NCI-H1694 treated with DMSO at 0.1 percent for 48 hours (cell line): ENCODE measurements at places on chromosomes 5 and 9.

DNA sequence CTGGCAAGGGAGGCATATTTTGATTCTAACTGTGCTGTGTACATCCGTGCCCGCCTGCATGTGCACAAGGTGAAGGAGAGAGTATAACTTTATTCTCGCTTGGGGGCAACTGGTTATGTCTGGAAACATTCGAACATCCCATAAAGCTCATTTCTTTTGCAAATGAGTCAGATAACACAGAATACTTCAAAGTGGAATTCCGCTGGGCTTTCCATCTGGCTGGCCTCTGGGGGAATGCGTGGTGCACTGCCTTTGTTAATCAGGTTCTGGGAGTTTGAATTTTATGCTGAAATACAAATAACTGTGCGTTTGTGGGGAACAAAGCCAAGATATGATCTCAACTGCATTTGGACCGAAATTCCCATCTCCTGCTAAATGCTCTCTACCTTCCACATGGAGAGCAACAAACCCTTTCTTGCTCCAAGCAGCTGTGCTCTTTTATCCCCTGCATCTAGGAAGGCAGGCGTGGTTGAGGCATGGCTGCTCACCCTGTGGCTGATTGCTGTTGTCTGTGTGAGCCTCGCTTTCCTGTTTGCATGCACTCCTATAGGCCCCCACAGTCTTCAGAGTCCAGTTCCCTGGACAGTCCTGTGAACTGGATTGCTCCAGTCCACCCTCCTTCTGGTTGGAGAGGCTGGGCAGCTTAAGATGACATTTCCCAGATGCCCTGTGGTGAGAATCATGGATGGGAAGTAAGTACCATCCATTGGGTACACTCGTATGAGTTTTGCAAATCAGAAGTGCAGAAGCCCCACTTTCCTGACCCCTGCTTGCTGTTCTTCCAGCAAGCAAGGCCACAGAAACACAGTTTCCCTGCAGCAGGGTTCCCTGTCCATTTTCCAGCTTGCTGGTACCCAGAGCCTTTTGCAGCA lies 82.9 kb upstream of the ALDH1B1 start:
- DNase-seq: peak; percentile 76

- no peak for DNase-seq
These were observed 13.7 kb downstream of the SMC2 start for GRCh38 chr9:104107799-104108198.

DNA sequence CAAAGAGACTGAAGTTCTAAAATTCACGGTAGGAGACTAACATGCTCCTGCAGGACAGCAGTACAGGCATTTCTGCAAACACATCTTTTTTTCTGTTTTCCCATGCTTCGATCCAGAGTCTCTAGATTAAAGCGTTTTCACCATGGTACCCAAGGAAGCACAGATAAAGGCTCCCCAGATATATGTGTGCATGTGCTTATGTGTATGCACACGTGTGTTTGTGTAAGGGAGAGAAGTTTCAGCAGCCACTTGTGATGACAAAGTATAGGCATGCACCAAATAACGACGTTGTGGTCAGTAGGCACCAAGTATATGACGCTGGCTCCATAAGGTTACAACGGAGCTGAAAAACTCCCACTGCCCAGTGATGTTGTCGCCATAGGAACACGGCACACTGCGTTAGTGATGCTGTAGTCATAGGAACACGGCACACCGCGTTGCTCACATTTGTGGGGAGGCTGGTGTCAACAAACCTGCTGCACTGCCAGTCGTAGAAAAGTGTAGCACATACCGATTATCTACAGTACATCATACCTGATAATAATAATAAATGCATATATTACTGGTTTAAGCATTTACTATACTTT lies 21.7 kb downstream of the MED10 start:
- no peak for DNase-seq

GRCh38 chr9:127058011-127058644 lies 64.3 kb downstream of the ANGPTL2 start:
- no peak for DNase-seq

DNA sequence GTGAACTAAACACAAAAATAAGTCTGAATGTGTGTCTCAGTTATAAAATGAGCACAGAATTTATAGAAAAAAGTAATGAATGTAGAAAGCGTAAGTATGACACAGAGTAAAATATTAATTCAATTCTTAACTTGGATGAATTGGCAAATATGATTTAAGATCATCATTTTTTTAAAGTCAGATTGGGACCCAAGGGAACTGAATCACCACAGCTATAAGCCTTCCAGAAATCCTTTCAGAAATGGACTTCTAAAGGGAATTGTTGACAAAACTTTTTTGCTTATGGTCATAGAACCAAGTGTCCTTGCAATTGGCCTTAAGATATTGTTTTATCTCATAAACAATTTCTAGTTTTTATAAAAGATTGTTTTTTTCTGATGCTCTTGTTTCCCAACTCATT lies 495.1 kb upstream of the DAB2 start:
- DNase-seq: no peak

DNA sequence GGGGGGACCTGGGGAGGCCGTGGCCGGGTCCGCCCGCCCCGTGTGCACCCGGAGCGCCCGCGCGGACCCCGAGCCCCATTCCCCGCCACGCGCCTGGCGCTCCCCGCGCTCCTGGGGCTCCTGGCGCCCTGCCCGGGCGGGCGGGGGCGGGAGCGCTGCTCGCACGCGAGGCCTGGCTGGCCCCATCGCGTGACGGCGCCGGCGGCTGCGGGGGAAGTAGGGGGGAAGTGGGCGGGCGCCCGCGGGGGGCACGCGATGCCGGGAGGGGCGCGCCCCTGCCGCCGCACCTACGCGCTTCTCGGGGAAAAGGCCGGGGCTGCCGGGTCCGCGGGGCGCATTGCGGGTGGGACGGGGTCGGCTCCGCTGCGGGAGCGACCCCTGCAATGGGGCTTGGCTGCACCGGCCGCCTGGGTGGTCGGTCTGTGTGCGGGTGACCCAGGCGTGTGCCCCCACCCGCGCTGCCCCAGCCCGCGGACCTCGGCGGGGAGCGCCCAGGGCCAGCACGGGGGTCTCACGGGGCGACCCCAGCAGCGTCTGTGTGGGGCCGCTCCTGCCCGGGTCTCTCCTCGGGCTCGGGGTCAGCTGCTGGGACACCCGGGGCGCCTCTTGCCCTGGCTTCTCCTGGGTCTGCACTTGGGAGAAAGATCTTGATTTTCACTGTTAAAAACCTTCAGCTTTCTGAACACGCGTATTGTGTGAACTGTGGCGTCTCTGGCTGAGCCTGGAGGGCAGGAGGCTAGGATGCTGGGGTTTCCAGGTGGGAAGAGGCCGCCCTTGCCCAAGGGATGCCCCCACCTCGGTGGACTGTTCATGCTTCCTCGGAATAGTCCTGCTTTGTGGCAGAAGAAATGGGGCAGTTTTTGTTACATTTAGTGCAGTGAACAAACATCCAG lies 52.4 kb downstream of the AHRR start:
- no peak for DNase-seq

DNA sequence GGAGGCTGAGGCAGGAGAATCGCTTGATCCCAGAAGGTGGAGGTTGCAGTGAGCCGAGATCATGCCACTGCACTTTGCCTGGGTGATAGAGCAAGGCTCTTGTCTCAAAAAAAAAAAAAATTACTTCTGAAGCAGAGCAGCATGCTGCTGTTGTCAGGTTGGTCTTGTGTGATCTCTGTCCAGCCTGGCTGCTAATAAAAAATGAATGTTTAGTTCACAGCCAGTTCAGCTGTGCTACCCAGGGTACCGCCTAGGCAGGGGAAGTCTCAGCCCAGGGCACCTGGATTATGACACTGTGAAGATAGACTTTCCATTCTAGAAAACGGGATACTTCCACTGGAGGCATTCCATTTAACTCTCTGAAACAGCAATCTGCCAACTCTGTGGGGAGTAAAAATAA lies 23.5 kb upstream of the ABCA1 start:
- DNase-seq: no peak

DNA sequence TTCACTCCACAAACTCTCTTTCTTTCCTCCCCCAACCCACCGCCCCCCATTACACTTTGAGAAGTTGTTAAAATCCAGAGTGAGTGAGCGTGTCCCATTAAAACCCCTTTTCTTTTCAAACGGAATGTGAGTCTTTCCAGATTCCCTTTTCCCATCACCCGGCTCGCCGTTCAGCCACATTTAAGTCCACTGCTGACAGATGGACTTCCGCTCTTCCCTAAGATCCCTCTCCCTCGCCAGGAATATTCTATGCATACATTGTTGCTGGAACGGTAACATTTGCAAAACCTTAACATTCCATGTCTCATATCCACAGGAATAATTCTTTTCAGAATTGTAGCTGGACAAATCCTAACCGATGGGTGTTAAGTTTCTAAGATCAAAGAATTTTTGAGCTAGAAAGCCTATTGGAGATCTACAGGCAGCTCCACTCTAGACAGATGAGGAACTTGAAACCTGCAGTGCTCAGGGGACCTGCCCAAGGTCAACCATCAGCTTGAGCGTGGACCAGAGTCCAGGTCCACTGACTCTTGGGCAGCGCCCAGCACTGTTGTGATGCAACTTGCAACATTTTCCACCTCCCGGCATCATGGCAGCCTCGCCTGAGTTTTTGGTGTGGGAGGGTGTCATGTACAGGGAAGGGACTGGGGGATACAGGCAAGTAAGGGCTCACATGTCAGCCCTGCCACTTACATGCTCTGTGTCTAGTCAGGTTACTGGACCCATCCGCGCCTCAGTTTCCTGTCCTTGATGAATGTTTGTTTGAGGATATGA lies 500.1 kb downstream of the CCDC171 start:
- DNase-seq: no peak

- no peak for DNase-seq
These were observed 10.0 kb upstream of the CACFD1 start for GRCh38 chr9:133449760-133450159.

DNA sequence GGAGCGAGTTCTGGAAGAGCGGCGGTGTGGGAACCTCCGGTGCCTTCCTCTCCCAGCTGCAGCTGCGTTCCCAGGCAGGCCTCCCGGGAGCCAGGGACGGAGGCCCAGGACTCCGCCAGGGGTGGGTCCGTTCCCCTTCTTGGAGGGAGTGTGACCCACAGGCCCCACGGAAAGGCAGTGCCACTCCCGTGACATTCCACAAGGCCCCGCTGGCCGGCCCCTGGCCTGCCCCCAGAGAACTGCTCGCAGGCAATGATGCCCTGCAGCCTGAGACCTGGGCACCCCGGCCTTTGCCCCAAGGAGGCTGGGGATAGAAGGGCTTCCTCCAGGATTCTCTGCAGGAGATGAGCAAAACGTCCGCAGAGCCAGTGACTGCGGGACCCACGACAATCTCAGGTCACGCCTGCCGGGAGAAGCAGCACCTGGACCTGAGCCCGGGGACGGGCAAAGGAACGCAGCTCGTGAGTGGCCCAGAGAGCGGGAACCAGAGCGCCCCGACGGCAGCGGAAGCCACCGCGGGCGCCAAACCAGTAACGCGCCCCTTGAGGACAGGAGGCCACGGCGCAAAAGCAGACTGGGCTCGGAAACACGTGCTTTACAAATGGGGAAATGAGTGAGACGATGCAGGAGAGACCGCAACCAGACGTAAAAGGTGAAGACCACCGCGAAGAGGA lies 9.3 kb downstream of the OBP2B start:
- no peak for DNase-seq

GRCh38 chr5:10124287-10124686 lies 125.4 kb downstream of the ATPSCKMT start:
- DNase-seq: no peak

GRCh38 chr9:113219969-113220368 lies 1.1 kb downstream of the FKBP15 start:
- DNase-seq: no peak

DNA sequence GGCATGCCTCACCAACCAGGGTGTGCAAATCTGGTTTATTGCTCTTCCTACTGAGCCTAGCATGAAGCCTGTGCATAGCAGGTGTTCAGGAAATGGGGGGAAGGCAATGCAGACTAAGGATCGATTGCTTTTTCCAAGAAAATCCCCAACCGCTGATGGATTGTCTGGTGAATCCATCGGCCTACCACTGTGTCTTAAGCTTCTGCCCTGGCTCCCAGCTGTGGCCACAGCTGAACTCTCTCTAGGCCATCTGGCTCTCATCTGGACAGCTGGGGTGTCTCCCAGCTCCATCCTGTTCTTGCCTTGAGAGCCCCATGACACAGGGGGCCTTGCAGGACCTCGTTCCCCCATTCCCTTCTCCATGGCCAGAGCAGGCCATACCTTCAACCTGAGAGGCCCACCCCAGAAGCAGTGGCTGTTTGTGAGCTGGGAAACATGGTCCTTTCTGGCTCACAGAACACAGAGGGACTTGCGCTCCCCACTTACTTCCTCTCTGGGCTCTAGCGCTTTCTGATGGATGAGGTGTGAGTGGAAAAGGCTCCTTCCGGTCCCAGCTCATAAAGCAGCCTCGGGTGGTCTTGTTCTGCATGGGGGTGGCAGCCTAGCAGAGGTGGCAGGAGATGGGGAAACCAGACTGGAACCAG lies 41.8 kb downstream of the COL27A1 start:
- no peak for DNase-seq

DNA sequence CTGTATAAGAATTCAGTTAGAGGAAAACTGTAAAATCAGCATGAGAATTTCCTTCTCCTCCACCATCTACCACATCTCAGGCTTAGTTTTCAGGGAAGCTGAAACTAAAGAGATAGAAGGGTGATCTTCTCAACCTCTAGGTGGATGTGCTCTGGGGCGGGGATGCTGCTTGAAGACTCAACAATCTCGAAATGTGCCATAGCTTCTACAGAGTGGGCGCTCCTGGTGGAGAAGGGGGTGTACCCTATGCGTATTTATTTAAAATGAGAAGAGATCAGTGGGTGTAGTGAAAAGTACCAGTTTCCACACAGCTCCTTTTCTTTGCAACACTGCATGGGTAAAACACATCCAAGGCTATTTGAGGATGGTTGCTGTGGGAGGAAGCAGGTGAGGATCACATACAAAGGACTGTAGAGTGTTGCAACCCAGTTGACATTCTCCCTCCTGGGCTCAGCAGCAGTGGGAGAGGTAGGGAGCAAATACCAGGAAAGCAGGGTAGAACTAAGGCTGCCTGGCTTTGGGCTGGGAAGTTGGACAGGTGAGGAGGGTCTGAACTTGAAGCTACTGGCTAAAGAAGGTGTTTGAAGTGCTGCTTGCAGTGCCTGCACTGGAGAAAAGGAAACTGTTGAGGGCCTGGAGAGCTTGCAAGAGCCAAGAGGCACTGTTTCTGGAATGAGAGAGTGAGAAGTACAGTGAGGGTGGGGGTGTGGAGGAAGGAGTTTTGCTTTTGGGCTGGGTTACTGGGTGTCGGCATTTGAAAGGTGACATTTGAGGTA lies 73.1 kb downstream of the MAST4 start:
- DNase-seq: no peak
